ENCODE measurements at places on chromosomes 4 and X. TPM values are rescaled to one million over a fixed set of nuclear protein-coding genes. Genes with fewer than 3 reads are reported as not detected.

DNA sequence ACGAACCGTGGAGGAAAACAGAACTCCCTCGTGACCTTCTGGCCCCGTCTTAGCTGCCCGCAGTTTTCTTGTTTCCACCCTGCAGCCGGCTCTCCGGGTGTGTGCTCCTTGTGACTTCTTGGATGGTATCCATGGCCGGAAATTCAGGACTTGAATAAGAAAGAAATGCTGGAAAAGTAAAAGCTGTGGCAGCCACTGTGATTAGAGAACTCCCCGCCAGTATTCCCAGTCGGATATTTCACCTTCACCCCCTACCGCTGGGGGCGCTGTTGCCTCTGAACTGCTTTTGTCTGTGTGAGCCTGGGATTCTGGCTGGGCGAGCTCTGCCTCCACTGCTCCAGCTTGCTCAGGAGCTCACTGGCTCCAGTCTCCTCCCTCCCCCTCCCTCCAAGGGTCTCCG lies 41.5 kb upstream of the CYP4V2 start:
- no peak for DNase-seq

- DNase-seq, result no peak
Measured at GRCh38 chr4:159549098-159549518, 446.2 kb downstream of the RAPGEF2 start.

DNA sequence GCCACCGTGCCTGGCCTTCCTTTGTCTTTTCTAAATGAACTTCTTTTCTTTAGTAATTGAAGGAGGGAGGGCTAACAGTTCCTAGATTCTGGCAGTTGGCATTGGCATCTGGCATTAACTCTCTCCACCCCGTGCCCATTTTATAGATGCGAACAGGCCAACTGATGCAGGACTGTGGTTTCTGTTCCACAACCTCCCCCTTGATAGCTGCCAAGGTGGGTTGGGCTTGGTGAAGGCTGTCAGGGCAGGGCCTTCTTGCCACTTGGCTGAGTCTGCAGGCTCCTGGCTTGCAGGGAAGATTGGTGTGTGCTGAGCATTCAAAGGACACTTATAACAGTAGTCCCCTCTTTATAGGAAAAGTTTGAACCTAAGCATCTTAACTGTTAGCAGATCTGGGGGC lies 4.3 kb downstream of the SOWAHD start:
- no peak for DNase-seq

GRK4 gene
- total RNA-seq, result 4.2 TPM

Measured in HCT116 (cell line).